ENCODE measurements at places on chromosomes 2 and 18. TPM values are rescaled to one million over a fixed set of nuclear protein-coding genes. Genes with fewer than 3 reads are reported as not detected.

Gene PAX8
- 1.3 TPM for total RNA-seq

Gene SLC40A1
- total RNA-seq: 48.3 TPM

Gene LINC00305
- not detected for total RNA-seq

Gene SYT4
- not detected for total RNA-seq

Gene GCG
- not detected for total RNA-seq

Gene REG1B
- not detected for total RNA-seq

Gene ASXL3
- total RNA-seq: not detected

Gene APCDD1
- total RNA-seq: not detected

Gene GYPC
- total RNA-seq: 26.1 TPM

Gene AGAP1
- total RNA-seq: 24.6 TPM

GRCh38 chr2:214127571-214127970 is 283.3 kb upstream of the VWC2L start:
- no peak overlapping the region for H3K4me3 ChIP-seq
- no peak overlapping the region for H3K27ac ChIP-seq
- H3K36me3 ChIP-seq: no peaks in the 10 kb centered on the region

- no peak for DNase-seq
- no peaks in the 10 kb centered on the region for H3K36me3 ChIP-seq
- no peak overlapping the region for H3K4me3 ChIP-seq
- no peaks in the 10 kb centered on the region for H3K27me3 ChIP-seq
Measured at GRCh38 chr2:186477790-186478189, 8.3 kb upstream of the ZC3H15 start.

DNA sequence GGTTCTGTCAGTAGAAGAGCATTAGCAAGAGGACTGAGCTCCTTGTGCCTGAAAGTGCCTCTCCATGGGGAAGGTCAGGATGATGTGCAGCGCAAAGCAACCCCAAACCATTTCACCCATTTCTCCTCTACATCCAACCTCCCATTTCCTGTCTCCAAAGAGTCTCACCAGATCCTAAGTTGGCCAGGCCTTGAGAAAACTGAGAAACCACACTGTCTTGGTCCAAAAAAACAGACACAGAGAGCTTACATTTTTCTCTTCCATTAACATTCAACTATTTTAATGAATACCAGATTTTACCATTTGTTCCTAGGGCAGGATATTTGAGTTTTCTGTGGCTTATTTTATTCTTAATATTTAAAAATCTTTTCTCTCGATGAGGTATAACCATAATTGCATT is 195.0 kb downstream of the EPHA4 start:
- H3K27ac ChIP-seq: no peak overlapping the region
- no peak for DNase-seq
- H3K4me1 ChIP-seq: no peaks in the 10 kb centered on the region
- H3K36me3 ChIP-seq: no peaks in the 10 kb centered on the region

GRCh38 chr18:73258375-73259087 is 390.7 kb upstream of the NETO1 start:
- no peaks in the 10 kb centered on the region for H3K4me1 ChIP-seq
- H3K27me3 ChIP-seq: no peaks in the 10 kb centered on the region
- no peak overlapping the region for H3K27ac ChIP-seq
- no peaks in the 10 kb centered on the region for H3K36me3 ChIP-seq
- no peak overlapping the region for H3K4me3 ChIP-seq
- DNase-seq: no peak

DNA sequence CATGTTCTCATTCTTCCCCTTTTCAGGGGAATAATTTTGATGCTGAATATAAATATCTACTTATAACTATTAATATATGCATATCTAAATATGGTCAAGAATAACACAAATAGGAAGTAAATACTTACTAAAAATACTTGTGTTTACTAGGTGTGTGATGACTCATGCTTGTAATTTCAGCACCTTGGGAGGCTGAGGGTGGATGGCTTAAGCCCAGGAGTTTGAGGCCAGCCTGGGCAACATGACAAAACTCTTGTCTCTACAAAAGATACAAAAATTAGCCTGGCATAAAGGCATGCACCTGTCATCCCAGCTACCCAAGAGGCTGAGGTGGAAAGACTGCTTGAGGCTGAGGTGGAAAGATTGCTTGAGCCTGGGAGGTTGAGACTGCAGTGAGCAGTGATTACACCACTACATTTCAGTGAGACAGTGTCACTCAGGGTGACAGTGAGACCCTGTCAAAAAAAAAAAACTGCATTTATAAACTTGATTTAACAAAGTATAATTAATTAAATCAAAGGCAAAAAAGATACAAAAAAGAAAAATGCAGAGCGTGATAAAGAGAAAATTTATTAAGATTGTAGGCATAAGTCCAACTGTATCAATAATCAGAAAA is 703.1 kb upstream of the VRK2 start:
- DNase-seq: no peak
- H3K4me3 ChIP-seq: no peak overlapping the region
- H3K36me3 ChIP-seq: no peaks in the 10 kb centered on the region
- no peaks in the 10 kb centered on the region for H3K4me1 ChIP-seq

DNA sequence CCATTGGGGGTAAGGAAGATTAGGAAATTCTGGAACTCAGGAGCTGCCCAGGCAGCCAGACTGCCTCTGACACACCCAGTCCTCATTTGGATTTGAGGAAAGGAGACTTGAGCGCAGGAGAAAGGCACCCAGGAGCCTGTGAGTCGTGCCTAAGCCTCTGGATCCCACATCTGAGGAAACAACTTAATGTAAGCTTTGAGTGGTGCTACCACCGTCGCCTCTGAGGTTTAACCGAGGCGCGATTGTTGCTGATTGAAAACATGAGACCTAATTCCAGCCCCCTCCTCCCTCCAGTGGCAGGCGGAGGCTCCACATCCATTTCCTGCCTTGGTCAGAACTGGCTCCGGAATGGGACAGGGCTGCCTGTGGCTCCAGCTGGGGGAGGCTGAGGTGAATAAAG is 176.7 kb upstream of the PKDCC start:
- H3K27ac ChIP-seq: peak overlapping the region; percentile 98
- no peaks in the 10 kb centered on the region for H3K36me3 ChIP-seq
- 0 out of 2 replicates have a peak overlapping the region, but pooled peaks have one; percentile 0 for H3K4me3 ChIP-seq
- peaks cover 44% of the 10 kb centered on the region for H3K4me1 ChIP-seq

GRCh38 chr2:68216454-68217310 is 35.6 kb downstream of the PPP3R1 start:
- H3K36me3 ChIP-seq: peaks cover 17% of the 10 kb centered on the region
- no peaks in the 10 kb centered on the region for H3K27me3 ChIP-seq
- H3K27ac ChIP-seq: no peak overlapping the region

- H3K27ac ChIP-seq: no peak overlapping the region
- peaks cover 1% of the 10 kb centered on the region for H3K4me1 ChIP-seq
- no peaks in the 10 kb centered on the region for H3K27me3 ChIP-seq
- H3K36me3 ChIP-seq: 0 out of 2 replicates have a peak, but pooled peaks cover 2% of the 10 kb centered on the region
Measured at GRCh38 chr2:47908682-47909081, 2.4 kb upstream of the FBXO11 start.

DNA sequence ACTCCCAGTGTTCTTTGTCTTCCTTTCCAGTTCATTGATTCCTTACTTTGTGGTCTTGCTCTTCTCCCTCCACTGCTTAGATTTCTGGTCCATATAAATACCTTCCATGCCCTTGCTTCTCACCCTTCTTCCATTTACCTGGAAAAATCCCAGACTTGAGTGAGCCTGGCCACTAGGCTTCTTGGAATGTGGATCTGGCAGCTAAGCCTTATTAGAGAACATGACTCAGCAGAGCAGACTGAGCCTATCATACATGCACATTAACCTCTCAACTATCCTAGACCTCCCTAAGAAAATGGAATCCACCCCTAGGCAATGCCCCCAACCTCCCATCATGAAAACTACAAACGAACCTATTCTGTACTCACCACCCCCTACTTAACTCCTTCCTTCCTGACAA is 127.7 kb downstream of the RHBDD1 start:
- H3K27ac ChIP-seq: no peak overlapping the region
- H3K27me3 ChIP-seq: no peaks in the 10 kb centered on the region
- H3K4me1 ChIP-seq: no peaks in the 10 kb centered on the region
- H3K4me3 ChIP-seq: no peak overlapping the region
- DNase-seq: no peak
- no peaks in the 10 kb centered on the region for H3K36me3 ChIP-seq

DNA sequence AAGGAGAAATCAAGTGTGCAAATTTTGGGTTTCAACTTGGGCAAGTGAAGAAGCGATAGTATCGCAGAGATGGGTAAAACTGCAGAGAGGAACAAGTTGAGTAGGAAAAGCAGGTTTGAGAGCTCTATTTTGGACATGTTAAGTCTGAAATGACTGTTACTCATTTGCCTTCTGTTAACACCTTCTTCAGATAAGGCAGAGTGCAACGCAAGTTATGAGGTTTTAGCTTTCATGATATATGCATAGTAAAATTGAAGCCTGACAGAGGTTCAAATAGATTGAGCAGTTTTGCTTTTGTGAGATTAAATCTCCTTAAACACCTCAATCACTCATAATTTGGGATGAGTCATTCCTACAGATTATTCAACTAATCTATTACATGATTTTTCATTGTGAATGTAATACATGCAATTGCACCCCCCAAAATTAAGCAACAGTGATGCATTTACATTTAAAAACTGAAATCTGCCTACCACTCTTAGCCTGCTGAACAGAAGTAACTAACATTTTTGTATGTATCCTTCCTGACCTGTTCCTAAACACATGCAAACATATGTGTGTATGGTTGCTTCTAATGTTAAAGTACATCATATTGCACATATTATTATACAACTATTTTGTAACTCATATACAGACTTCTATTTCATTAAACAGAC is 575.4 kb downstream of the ARHGAP15 start:
- no peaks in the 10 kb centered on the region for H3K27me3 ChIP-seq
- no peak overlapping the region for H3K4me3 ChIP-seq
- no peaks in the 10 kb centered on the region for H3K36me3 ChIP-seq
- no peak for DNase-seq
- no peak overlapping the region for H3K27ac ChIP-seq
- H3K4me1 ChIP-seq: peaks cover 14% of the 10 kb centered on the region

DNA sequence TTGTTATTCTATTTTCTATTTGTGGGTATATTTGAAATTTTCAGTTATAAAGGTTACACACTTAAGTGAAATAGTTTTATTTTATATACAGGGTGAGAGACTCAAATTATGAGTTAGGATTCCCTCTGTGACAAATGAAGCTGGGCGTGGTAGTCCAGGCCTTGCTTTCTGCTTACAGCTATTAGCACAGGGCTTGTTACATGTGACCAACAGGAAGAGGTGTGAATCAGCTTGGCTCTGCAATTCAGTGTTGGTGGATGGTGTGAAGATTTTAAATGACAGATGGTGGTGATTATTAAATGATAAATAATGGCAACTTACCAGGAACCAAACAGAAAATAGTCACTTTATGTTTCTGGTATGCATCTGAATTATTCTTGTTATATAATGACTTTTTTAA is 64.4 kb upstream of the NOSTRIN start:
- H3K27ac ChIP-seq: no peak overlapping the region
- DNase-seq: no peak
- no peak overlapping the region for H3K4me3 ChIP-seq
- no peaks in the 10 kb centered on the region for H3K27me3 ChIP-seq
- no peaks in the 10 kb centered on the region for H3K4me1 ChIP-seq

GRCh38 chr2:53490659-53491058 is 276.9 kb upstream of the CHAC2 start:
- no peaks in the 10 kb centered on the region for H3K36me3 ChIP-seq
- H3K4me1 ChIP-seq: peaks cover 18% of the 10 kb centered on the region
- peak; percentile 80 for DNase-seq
- H3K27ac ChIP-seq: peak overlapping the region; percentile 62
- no peaks in the 10 kb centered on the region for H3K27me3 ChIP-seq
- no peak overlapping the region for H3K4me3 ChIP-seq

- H3K36me3 ChIP-seq: no peaks in the 10 kb centered on the region
- DNase-seq: no peak
- no peak overlapping the region for H3K4me3 ChIP-seq
- H3K27me3 ChIP-seq: no peaks in the 10 kb centered on the region
- no peak overlapping the region for H3K27ac ChIP-seq
- no peaks in the 10 kb centered on the region for H3K4me1 ChIP-seq
Measured at GRCh38 chr2:110153416-110153815, 37.8 kb upstream of the MALL start.

GRCh38 chr2:194495046-194495445 is 1162.0 kb upstream of the SLC39A10 start:
- H3K27ac ChIP-seq: no peak overlapping the region
- no peak for DNase-seq
- no peak overlapping the region for H3K4me3 ChIP-seq
- H3K27me3 ChIP-seq: 0 out of 2 replicates have a peak, but pooled peaks cover 3% of the 10 kb centered on the region
- no peaks in the 10 kb centered on the region for H3K36me3 ChIP-seq
- no peaks in the 10 kb centered on the region for H3K4me1 ChIP-seq

DNA sequence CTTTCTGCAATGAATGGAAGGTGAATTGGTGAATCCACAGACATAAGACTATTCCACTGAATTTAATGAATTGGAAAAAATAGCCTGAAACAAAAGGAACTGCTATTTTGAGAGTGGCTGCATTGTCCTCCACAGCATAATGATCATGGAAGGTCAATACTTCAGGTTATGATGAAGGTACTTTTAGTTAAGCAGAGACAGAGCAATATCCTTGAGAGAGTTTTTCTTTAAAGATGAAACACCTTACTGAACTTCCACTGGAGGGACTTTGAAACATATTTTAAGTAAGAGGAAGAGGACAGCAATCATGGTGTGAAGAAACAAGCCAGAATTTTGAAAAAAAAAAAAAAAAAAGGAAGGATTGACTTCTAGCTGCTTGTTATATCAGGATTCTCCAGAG is 68.8 kb upstream of the DPP10 start:
- H3K36me3 ChIP-seq: no peaks in the 10 kb centered on the region
- no peaks in the 10 kb centered on the region for H3K27me3 ChIP-seq
- DNase-seq: no peak
- no peaks in the 10 kb centered on the region for H3K4me1 ChIP-seq

DNA sequence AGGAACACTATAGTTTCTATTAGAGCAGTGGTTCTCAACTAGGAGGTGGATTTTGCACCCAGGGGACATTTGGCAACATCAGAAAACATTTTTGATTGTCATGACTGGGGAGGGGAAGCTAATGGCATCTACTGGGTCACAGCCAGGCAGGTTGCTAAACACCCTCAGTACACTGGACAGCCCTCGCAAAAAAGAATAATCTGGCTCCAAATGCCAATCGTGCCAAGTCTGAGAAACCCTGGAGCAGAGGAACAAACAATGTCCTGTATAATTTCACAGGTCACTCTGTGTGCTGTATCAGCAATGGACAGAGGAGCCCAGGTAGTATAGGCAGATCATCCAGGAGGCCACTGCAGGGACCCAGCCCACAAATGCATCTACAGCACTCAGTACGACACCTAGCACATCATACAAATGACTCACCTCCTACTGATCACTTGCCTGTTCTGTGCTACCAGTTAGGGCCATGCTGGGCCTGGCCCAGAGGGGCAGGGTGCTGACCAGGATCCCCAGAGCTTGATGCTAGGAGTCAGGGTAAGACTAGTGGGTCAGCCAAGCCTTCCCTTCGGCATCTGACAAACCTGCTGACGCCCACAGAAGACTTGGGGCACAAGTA is 37.6 kb downstream of the SFXN5 start:
- no peaks in the 10 kb centered on the region for H3K27me3 ChIP-seq
- H3K36me3 ChIP-seq: no peaks in the 10 kb centered on the region
- no peak overlapping the region for H3K27ac ChIP-seq
- DNase-seq: no peak
- H3K4me3 ChIP-seq: no peak overlapping the region

All from SJCRH30 (cell line).